Endodermal cell (in vitro differentiated cells): ENCODE measurements at places on chromosomes 2 and 18.

DNA sequence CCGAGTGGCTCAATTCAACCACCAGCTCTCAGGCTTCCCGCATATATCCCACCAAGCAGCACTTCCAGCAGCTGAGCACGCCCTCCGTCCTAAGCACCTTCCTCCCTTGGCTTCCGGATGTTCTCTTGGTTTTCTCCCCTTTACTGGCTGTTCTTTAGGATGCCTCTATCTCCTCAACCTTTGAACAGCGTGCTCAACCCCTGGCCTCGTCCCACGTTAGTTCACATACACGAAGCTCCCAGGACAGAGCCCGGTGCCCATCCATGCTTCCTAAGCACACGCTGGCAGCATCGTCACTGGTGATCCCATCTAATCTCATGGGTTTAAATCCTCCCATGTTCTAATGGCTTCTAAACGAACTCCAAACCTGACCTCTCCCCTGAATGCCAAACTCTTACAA, 3.7 kb downstream of the CYS1 start:
- no peak for DNase-seq

DNA sequence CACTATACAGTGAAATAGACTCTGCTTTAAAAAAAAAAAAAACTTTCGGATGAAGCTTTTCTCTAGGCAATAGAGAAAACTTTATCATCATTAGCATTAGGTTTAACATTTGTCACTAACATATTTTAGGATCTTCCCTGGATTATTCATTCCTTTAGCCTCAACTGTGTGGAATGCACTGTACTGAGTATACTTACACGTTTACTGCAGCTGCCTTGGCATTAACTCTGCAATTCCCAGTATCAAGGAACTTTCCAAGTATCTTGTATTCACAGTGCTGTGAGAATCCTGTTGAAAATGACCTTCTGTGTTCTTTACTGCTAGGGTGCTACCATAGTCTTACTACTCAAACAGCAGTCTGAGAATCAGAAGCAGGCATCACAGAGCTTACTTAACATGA, 328.2 kb upstream of the COL3A1 start:
- DNase-seq, result no peak

DNA sequence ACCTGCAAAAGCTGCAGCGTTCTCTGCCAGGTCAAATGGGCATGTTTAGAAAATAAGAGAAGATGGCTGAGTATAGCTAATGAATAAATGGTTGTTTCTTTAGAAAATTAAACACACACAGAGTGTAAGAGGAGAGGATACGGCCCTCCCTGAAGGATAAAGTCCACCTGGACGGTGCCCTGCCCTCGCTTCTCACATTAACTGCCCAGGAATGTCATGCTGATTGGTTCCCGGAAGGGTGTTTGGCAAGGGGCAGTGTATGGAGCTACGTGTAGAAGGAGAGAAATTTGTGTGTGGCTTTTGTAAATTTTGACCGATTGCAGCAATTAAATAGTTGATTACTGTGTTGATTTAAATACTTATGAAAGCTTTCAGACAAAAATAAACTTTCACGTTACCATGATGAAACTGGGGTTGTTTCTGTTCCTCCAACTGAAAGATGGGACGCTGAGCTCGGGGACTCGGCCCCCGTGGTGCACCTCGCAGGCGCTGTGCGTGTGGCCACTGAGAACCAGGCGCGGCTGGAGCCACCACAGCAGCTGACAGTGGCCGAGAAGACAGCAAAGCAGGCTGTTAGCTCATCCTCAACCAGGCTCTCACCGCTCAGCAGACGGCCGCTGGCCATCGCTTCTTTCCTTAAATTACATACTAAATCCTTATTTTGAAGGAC, 22.7 kb downstream of the MPPE1 start:
- DNase-seq, result no peak

GRCh38 chr2:209525834-209526281, 102.0 kb downstream of the MAP2 start:
- DNase-seq, result no peak
